ENCODE measurements at places on chromosomes 4 and X.
A peak's percentile ranks its signal among the peaks of the same experiment; 100 is the strongest.

GRCh38 chrX:440636-441035 is 53.9 kb upstream of the PPP2R3B start:
- no peak overlapping the region for H3K4me3 ChIP-seq
- H3K4me1 ChIP-seq: no peaks in the 10 kb centered on the region
- no peak for DNase-seq

GRCh38 chrX:136736690-136737089 is 44.0 kb downstream of the ARHGEF6 start:
- no peak overlapping the region for H3K4me3 ChIP-seq
- no peak for DNase-seq
- H3K4me1 ChIP-seq: no peaks in the 10 kb centered on the region
- H3K36me3 ChIP-seq: no peaks in the 10 kb centered on the region
- no peak overlapping the region for H3K27ac ChIP-seq

DNA sequence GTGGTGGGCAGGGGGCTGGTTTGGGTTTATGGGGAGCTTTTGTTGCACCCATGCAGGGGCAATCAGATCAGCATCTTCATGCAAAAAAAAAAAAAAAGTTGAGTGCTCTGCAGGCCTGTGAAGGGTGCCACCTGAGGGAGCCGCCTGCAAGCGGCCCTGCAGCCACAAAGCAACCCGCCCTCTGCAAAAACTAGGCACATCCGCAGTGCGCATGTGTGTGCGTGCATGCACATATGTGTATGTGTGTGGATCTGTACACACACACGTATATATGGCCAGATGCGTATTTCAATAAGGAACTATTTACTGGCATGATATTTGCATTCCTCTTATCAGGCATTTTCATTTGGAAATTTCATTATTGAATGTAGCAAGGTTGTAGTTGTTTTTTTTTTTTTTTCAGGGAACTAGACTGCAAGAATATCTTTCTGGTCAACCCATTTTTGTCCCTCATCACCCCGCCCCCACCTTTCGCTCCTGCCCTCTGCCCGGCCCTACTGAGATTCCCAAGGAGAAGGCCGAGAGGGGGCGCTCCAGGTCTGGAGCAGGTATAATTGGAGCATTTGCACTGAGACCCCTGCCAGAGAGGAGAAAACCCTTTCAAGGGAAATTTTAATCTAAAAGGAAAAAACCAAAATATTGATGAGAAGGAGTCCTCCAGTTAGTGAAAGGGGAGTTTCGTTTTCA is 18.1 kb downstream of the CCNQ start:
- DNase-seq: no peak
- H3K36me3 ChIP-seq: no peaks in the 10 kb centered on the region
- H3K27ac ChIP-seq: no peak overlapping the region
- H3K4me1 ChIP-seq: no peaks in the 10 kb centered on the region
- no peak overlapping the region for H3K4me3 ChIP-seq
- H3K27me3 ChIP-seq: no peaks in the 10 kb centered on the region

GRCh38 chrX:133888984-133889383 is 96.4 kb downstream of the GPC3 start:
- H3K4me1 ChIP-seq: peaks cover 7% of the 10 kb centered on the region
- peaks cover 4% of the 10 kb centered on the region for H3K27me3 ChIP-seq
- H3K27ac ChIP-seq: no peak overlapping the region
- no peaks in the 10 kb centered on the region for H3K36me3 ChIP-seq

DNA sequence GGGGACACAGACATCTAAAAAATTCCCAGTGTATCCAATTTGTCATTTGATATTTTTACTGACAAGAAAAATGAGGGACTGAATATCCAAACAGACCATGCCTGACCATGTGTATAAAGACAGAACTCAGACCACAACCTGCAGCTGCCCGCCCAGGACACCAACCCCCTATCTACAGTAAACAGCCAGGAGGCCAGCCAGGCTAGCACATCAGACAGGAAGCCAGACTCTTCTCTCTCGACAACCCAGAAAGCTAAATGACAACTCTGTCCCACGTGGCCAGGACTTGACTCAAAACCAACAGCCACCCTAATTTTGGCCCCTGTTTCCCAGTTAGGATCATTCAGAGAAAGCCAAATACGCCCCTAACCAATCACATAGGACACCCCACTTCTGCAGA is 15.1 kb downstream of the AFAP1 start:
- no peak for DNase-seq
- H3K36me3 ChIP-seq: no peaks in the 10 kb centered on the region
- no peak overlapping the region for H3K27ac ChIP-seq
- H3K4me1 ChIP-seq: no peaks in the 10 kb centered on the region
- H3K4me3 ChIP-seq: no peak overlapping the region

- no peak overlapping the region for H3K4me3 ChIP-seq
- DNase-seq: no peak
- H3K27me3 ChIP-seq: no peaks in the 10 kb centered on the region
- H3K4me1 ChIP-seq: no peaks in the 10 kb centered on the region
- H3K27ac ChIP-seq: no peak overlapping the region
These were observed 1.1 kb upstream of the SHROOM4 start for GRCh38 chrX:50815120-50815519.

- no peaks in the 10 kb centered on the region for H3K36me3 ChIP-seq
- peaks cover 4% of the 10 kb centered on the region for H3K27me3 ChIP-seq
- DNase-seq: no peak
- H3K27ac ChIP-seq: no peak overlapping the region
- no peak overlapping the region for H3K4me3 ChIP-seq
These were observed 47.0 kb downstream of the FTHL17 start for GRCh38 chrX:31024866-31025265.

- H3K27ac ChIP-seq: no peak overlapping the region
- no peaks in the 10 kb centered on the region for H3K27me3 ChIP-seq
- H3K4me1 ChIP-seq: no peaks in the 10 kb centered on the region
- H3K4me3 ChIP-seq: no peak overlapping the region
- DNase-seq: no peak
These were observed 87.4 kb upstream of the CITED1 start for GRCh38 chrX:72392816-72393800.

DNA sequence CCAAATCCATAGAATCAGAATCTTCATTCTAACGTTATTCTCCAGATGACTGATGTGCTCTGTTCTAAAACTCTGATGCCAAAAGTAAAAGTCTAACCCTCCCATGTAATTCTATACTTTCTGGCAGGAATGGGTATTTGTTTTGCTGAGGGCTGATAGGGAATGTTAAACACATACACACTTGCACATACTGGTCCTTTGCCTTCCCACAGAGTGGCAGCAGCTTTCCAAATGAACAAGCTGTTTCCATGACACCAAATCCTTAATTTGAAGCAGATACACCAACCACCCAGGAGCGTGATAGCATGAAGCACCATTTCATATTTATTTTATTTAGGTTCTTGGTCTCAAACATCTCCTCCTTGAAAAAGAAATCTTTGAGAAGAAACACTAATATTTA is 155.5 kb upstream of the PRDX4 start:
- H3K4me1 ChIP-seq: no peaks in the 10 kb centered on the region
- no peaks in the 10 kb centered on the region for H3K27me3 ChIP-seq
- H3K27ac ChIP-seq: no peak overlapping the region
- H3K4me3 ChIP-seq: no peak overlapping the region
- no peak for DNase-seq

DNA sequence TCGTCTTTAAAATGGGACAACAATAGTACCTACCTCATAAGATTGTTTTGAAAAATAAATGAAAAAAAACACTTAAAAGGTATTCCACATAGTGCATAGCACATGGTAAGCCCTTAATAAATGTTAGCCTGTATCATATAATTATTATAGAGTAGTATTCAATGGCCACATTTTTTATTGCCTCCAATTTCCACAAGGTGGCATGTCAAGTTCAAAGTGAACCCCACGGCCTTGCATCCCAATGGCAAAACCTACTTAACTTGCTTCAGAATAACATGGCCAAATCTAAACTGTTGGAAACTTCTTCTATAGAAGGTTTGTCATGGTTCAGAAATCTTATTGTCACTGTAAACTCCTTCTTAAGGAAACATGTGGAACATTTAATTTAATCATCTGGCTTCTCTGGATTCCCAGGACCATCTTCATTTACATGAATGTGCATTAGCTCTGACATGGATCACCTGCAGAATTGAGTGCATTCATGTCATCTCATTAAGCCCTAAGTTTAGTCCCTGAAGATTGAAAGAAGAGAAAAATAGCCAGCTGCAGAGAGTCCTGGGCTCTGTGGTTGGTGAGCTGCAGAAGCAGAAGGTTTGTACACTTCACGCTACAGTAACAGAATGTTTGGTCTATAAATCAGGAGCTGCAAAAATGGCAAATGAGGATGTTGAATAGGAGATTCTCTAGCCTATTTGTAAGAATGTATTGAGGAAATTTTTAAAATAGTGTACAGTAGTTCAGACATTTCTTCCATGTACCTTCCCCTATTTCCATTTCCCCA is 61.0 kb downstream of the ANXA3 start:
- H3K27me3 ChIP-seq: no peaks in the 10 kb centered on the region
- H3K4me1 ChIP-seq: peaks cover 3% of the 10 kb centered on the region
- no peaks in the 10 kb centered on the region for H3K36me3 ChIP-seq

DNA sequence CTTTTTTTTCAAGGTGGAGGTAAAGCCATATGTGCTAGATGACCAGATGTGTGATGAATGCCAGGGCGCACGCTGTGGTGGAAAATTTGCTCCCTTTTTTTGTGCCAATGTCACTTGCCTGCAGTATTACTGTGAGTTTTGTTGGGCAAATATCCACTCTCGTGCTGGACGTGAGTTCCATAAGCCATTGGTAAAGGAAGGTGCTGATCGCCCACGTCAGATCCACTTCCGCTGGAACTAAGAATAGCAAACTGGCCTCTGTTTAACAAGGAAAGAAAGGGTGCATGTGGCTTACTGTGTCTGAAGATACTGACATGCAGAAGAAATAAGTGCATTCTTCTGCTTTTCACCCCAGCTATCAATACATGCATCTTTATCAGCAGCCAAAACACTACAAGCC is 63.9 kb downstream of the CPEB2 start:
- no peak overlapping the region for H3K27ac ChIP-seq
- H3K4me1 ChIP-seq: no peaks in the 10 kb centered on the region
- peaks cover 21% of the 10 kb centered on the region for H3K36me3 ChIP-seq
- H3K27me3 ChIP-seq: no peaks in the 10 kb centered on the region

- H3K36me3 ChIP-seq: no peaks in the 10 kb centered on the region
- H3K27ac ChIP-seq: no peak overlapping the region
- H3K27me3 ChIP-seq: peaks cover 7% of the 10 kb centered on the region
- DNase-seq: no peak
- no peak overlapping the region for H3K4me3 ChIP-seq
These were observed 108.4 kb upstream of the DIPK2B start for GRCh38 chrX:45309096-45309495.

DNA sequence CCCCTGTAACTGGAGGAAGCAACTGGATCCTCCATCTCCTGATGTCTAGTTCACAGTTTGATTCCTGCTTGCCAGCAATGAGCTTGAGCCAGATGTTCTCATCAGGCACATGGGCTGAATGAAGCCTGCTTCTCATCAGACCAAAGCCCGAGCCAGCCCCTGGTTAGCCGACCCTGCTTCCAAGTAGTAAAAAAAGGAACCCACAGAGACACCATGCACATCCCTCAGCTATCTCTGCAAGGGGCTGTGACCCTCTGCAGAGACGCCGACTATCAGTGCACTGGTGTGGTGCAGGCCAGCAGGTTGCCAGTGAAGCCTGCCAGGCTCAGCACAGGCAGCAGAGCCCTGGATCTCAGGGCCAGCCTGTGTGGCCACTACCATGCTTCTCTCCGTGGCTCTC is 2.8 kb downstream of the DCTD start:
- no peaks in the 10 kb centered on the region for H3K27me3 ChIP-seq
- H3K4me3 ChIP-seq: no peak overlapping the region
- peaks cover 5% of the 10 kb centered on the region for H3K4me1 ChIP-seq

DNA sequence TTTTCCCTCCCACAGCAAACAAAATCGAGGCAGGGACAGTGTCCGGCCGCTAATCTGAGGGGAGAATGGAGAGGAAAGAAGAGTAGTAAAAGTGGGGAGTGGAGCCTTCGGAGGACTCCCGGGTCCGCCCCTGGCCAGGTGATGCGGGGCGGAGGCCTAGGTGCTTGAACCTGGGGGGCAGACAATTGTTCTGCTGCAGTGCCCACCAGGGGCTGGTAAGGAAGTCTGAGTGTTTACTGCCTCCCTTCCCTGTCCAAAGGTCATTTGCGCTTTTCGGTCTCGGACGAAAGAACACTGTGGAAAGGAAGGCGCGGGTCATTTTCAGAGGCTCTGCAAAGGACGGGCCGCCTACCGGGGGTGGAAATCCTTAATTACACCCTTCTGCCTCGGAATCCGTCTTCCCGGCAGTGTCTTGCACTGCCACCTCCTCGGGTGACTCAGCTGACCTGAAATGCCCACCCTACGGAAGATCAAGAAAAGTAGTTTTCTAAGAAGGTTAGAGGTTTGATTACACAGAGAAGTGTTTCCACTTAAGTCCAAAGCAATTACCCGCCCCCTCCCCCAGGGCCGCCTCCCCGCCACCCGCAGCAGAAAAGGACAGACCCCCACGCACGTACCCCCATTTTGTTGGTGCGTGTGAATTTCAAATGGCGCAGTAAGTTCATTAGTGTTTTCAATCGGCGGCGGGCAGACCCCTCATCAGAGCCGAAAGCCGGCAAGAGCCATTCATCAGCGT is 99.9 kb upstream of the TENM3 start:
- H3K4me3 ChIP-seq: peak overlapping the region; percentile 55
- peaks cover 9% of the 10 kb centered on the region for H3K27me3 ChIP-seq
- no peak for DNase-seq

- no peak overlapping the region for H3K4me3 ChIP-seq
- H3K36me3 ChIP-seq: no peaks in the 10 kb centered on the region
- no peak for DNase-seq
- H3K27me3 ChIP-seq: no peaks in the 10 kb centered on the region
- no peak overlapping the region for H3K27ac ChIP-seq
These were observed 75.8 kb upstream of the CCDC160 start for GRCh38 chrX:134161162-134161561.

DNA sequence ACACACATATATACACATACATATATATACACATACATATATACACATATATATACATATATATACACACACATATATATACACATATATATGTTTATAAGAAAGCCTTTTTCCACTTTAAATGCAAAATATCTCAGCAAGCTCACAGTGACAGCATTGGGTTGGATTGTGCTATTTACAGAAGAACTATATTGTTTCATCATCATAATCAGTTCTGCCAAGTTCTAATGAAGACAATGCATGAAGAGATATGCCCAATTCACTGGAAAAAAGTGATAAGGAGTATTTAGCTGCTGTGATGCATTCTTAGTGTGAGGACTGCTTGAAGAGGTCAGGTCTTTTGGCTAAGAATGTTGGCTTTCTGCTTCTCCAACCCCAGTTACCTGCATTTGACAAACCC is 54.4 kb downstream of the RNF150 start:
- no peak for DNase-seq
- no peak overlapping the region for H3K27ac ChIP-seq
- H3K27me3 ChIP-seq: no peaks in the 10 kb centered on the region
- H3K4me1 ChIP-seq: no peaks in the 10 kb centered on the region
- H3K36me3 ChIP-seq: no peaks in the 10 kb centered on the region

GRCh38 chr4:14008494-14008893 is 381.0 kb upstream of the BOD1L1 start:
- H3K27me3 ChIP-seq: no peaks in the 10 kb centered on the region
- H3K27ac ChIP-seq: no peak overlapping the region
- no peak for DNase-seq
- no peak overlapping the region for H3K4me3 ChIP-seq

GRCh38 chrX:16711219-16711811 is 1.2 kb downstream of the CTPS2 start:
- no peaks in the 10 kb centered on the region for H3K4me1 ChIP-seq
- no peak for DNase-seq
- H3K27ac ChIP-seq: peak overlapping the region; percentile 85
- peak overlapping the region; percentile 63 for H3K4me3 ChIP-seq
- no peaks in the 10 kb centered on the region for H3K36me3 ChIP-seq
- no peaks in the 10 kb centered on the region for H3K27me3 ChIP-seq

GRCh38 chr4:10104211-10104990 is 12.2 kb downstream of the WDR1 start:
- no peaks in the 10 kb centered on the region for H3K4me1 ChIP-seq
- H3K27ac ChIP-seq: no peak overlapping the region
- no peak overlapping the region for H3K4me3 ChIP-seq
- DNase-seq: no peak

Measured in pancreas (tissue), 10 donors.